ENCODE measurements at places on chromosomes 13 and 19. TPM values are rescaled to one million over a fixed set of nuclear protein-coding genes. Genes with fewer than 3 reads are reported as not detected.

The SYCN gene
- not detected for total RNA-seq

DNA sequence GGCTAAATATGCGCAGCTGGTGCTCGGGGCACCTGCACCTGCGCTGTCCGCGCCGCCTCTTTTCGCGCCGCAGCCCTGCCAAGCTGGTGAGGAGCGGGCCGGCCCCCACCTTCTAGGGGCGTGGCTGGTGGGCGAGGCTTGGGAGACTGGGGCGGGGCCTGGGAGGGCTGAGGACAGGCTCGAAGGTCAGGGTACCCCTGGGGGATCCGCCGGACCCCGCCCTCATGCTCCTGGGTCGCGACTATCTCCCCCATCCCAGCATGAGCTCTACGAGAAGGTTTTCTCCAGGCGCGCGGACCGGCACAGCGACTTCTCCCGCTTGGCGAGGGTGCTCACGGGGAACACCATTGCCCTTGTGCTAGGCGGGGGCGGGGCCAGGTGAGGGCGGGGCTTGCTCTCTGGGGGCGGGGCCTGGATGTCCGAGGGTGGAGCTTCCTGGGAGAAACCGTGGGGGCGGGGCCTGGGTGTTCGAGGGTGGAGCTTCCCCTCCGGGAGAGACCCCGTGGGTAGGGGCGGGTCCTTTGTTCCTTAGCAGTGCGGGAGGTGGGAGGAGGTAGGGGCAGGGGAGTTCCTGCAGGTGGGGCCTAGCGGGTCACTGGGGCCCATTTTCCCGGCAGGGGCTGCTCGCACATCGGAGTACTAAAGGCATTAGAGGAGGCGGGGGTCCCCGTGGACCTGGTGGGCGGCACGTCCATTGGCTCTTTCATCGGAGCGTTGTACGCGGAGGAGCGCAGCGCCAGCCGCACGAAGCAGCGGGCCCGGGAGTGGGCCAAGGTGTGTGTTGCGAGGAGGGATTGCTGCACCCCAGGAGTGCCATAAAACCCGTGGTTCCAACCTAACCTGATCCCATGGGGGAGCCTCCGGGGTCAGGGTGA lies 19.7 kb downstream of the PNPLA6 start:
- DNase-seq: no peak

DNA sequence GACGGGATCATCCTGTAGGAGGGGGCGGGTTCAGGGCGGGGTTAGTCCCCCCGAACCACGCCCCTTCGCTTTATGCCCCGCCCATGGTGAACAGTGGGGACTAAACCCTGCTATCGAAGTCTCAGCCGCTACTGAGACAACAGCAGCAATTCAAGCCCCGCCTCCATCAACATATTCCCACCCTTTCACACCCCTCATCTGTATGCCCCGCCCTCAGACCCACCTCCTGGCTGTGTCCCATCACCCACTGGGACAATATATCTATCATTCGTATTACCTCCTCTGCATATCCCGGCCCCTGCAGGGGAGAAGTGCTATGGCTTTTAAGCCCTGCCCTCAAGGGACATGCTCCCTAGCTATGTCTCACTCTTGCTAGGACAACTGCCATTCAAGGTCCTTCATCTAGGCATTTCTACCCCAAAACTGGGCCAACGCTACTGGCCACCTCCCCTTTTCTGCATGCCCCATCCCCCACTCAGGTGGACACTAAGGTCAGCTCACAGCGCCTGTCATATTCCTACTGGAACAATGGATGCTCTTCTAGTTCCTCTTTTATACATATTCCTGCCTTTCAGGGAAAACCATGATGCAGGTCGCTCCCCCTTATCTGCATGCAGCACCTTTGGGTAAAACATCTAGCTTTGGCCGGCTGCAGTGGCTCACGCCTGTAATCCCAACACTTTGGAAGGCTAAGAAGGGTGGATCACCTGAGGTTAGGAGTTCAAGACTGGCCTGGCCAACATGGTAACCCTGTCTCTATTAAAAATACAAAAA lies 11.9 kb downstream of the LRFN1 start:
- DNase-seq: no peak

The AKAP8 gene
- 13.0 TPM for total RNA-seq

The CD22 gene
- total RNA-seq: 2.7 TPM

The PRKACA gene
- total RNA-seq: 106 TPM

- peak; percentile 25 for DNase-seq
Measured at GRCh38 chr19:58568453-58569130, 4.5 kb downstream of the MZF1 start.

DNA sequence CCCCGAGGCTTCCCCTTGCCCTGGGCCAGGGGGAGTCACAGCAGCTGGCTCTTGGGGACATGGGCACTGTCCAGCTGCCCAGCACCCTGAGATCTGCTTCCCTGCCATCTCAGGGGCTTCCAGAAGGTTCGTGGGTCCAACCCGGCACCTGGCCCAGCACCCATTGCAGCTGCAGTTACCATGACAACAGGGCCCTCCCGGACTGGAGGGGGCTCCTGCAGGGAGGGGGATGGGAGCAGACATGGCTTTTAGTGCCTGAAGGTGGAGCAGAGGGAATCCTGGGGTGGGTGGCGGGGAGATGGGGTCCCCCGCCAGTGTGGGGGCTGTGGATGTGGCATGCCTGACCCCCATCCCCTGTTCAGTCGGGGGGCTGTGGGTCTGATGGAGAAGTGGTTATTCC lies 14.7 kb downstream of the PIN1 start:
- DNase-seq: no peak

DNA sequence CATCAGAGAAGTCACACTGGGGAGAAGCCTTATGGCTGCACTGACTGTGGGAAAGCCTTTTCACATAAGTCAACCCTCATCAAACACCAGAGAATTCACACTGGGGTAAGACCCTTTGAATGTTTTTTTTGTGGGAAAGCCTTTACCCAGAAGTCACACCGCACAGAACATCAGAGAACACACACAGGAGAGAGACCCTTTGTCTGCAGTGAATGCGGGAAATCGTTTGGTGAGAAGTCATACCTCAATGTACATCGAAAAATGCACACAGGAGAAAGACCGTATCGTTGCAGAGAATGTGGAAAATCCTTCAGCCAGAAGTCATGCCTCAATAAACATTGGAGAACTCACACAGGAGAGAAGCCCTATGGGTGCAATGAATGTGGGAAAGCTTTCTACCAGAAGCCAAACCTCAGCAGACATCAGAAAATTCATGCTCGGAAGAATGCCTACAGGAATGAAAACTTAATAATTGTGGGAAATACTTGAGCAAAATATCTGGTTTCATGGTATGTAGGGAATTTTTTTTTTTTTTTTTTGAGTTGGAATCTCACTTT lies 30.7 kb downstream of the ZNF793 start:
- no peak for DNase-seq

GRCh38 chr13:112573710-112574109 lies 14.2 kb downstream of the TUBGCP3 start:
- DNase-seq: no peak

GRCh38 chr13:33728271-33729037 lies 89.5 kb upstream of the RFC3 start:
- peak; percentile 74 for DNase-seq

The KLK11 gene
- total RNA-seq: not detected

- no peak for DNase-seq
Measured at GRCh38 chr19:4571305-4571917, 11.9 kb upstream of the SEMA6B start.
